ENCODE measurements at places on chromosomes 5 and 9.

GRCh38 chr9:5441043-5441442, 3.3 kb upstream of the PLGRKT start:
- DNase-seq, result no peak

DNA sequence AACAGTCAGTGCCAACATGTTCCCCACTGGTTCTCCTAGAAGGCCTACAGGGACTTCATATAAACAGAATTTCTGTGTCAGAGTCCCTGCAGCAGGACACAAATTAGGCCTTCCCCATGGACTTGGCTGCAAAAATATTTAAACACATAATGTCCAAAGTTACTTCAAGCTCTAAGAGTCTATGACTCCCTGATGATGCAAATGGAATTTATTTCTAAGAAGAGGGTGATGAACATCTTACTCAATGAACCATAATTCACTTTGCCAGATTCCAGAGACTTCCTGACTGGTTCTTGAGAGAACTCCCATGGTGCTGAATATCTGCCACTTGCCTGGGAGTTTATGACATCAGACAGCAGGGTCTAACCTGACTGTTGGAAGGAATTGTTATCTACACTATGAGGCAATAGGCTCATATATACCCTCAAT, 32.7 kb upstream of the ADRA1B start:
- DNase-seq, result no peak

DNA sequence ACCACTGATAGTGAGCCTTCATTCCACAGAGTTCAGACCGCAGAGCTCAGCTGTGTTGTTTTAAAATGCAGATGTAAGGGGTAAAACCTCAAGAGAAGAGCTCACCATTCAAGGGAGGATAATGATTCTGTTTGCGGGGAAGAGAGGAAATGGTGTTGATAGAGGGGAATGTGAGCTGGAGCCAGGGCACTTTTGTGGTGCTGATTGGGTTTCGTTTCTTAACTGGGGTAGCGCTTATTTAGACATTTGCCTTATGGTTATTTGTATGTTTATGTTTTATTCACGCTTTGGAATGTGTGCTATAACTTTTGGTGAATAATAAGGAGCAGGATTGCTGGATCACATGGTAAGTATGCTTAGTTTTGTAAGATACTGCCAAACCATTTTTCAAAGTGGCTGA, 42.5 kb downstream of the STXBP1 start:
- no peak for DNase-seq

DNA sequence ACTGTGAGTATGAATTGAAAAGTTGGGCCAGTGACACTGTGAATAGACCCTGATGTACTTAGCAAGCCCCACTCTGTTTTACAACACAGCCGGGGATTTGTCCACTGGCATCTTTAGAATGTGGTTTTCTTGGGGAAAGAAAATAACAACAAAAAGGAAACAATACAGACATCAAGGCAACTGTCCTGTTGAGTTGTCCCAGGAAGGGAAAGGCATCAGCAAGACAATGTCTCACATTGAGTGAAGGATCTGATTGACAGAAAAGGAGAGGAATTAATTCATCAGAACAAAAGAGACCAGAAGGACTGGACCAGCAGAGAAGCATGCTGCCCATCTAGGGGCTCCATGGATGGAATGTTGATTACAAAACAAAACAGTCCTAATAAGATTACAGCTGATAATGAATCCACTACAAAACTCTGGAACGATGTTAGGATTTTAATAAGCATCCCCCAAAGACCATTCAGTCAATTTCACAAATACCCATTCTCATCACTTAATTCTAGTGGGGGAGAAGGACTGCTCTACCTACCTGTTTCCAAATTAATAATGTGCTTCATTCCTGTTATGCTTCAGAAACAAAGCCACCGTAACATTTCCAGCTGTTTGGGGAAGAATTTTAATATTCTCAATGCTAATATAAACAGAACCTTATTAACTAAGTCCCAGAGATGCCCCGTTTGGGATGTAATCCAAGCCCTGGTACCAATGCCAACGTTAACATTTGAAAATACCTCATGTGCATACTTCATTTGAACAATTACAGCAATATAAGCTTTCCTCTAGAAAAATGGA, 298.0 kb downstream of the SPOCK1 start:
- no peak for DNase-seq

GRCh38 chr5:170268884-170269283, 28.7 kb downstream of the LCP2 start:
- DNase-seq, result no peak

DNA sequence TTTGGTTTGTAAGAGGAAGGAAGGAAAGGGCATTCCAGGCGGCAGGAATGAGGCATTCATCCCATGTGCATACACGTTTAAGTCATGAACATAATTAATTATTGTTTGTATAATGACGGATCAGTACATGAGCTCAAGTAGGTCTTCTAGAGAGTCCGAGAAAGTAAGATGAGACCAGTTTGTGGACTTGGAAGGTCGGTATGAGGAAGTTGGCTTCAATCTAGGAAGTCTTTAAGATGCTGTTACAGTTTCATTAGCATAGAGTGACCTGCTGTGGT, 2.1 kb downstream of the GTF3C4 start:
- no peak for DNase-seq

DNA sequence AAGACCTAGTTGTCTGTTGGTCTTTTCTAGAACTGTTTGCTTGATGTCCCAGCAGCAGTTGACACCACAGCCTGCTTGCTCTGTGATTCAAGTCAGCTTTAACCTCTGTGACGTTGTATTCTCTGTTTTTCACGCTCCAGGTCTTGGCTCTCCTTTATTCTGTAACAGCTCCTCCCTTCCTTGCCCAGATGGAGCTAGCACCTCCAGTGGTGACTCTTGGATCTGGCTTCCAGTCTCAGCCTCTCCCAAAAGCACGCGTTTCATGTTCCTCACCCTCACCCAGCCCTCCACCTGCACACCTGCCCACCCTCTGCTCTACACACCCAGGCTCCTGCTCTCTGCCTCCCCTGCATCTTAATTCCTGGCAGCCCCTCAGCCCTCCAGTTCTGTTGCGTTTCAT, 50.6 kb downstream of the DMRT1 start:
- no peak for DNase-seq

GRCh38 chr9:125878164-125878631, 131.0 kb downstream of the PBX3 start:
- DNase-seq, result no peak

DNA sequence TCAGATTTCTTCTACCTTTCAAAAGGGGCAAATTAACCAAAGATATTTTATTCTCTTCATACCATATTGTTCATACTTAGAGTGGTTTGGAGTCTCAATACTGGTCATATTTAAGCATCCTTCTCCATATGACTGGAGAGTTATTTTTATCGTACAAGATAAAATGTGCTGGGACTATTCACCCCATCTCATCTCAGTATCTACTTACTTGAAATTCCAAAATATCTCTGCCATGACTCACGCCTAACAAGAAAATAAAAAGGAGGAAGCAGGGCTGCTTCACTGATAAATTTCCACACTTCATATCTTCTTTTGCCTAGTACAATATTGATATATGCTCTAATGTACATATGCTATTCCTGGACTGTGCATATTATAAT, 277.9 kb upstream of the CDH9 start:
- DNase-seq, result no peak

GRCh38 chr5:55218967-55219366, 8.1 kb downstream of the MCIDAS start:
- DNase-seq, result no peak

DNA sequence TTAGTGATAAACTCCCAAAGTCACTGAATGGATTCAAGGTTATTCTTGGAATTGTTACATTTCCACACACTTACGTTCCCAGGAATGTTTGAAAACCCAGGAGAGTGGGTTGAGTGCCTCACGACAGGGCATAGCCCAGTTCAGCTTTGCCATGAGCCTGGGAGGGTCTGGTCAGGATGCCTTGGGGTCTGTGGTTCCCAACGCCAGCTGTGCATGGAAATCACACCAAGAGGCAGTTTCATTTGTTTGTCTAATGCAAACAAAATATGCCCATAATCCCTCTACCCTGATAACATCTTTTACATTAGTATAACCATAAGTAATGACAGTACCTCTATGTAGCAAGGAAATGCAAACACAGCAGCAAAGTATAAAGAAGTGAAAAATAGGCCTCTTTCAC, 25.3 kb upstream of the MSX2 start:
- no peak for DNase-seq

- no peak for DNase-seq
These were observed 70.7 kb downstream of the PTCD2 start for GRCh38 chr5:72390836-72391235.

- DNase-seq, result no peak
These were observed 44.1 kb downstream of the CCL28 start for GRCh38 chr5:43367909-43368669.

DNA sequence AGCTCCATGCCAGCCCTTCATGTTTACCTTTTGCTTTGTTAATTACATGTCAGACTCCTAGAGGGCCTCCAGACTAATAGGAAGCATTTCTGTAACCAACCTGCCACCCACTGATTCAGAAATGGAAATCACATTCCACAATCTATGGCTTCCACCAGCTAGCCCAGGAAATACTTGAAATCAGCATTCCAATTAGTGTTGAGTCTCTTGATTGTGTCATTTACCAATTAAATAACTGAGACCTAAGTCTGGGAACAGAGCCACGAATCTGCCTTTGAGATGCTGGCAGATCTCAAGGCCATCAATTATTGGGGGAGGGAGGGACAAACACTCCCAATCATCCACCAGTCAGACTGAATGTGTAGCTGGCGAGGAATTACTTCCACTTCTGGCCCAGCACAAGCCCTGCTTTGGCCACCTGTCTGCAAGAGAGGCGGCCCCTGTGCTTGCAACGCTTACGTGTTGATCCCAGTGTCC, 27.4 kb upstream of the SAP30L start:
- no peak for DNase-seq

- DNase-seq, result no peak
These were observed 66.8 kb upstream of the FCN2 start for GRCh38 chr9:134813841-134814240.

DNA sequence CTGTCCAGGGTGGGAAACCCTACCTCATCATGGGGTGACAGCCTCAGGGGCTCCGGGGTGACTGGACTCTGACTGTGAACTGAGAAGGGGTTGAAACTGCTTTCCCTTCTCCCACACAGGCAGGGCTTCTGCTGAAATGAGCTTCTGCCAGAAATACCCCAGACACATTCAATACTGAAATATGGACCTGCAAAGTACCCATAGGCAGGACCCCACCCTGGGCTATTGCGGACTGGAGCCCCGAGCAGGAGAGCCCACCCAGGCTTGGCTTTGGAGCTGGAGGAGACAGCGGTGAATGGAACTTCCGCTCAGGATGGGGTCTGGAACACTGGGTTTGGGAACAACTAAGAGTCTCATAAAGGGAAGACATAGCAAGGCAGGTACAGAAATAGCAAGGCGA, 37.5 kb downstream of the IRX2 start:
- DNase-seq, result no peak

- no peak for DNase-seq
These were observed 30.9 kb downstream of the FABP6 start for GRCh38 chr5:160260006-160260775.

- DNase-seq, result no peak
These were observed 58.9 kb upstream of the ANKH start for GRCh38 chr5:14930486-14930885.

- no peak for DNase-seq
These were observed 459.5 kb upstream of the PTGER4 start for GRCh38 chr5:40220260-40220659.

DNA sequence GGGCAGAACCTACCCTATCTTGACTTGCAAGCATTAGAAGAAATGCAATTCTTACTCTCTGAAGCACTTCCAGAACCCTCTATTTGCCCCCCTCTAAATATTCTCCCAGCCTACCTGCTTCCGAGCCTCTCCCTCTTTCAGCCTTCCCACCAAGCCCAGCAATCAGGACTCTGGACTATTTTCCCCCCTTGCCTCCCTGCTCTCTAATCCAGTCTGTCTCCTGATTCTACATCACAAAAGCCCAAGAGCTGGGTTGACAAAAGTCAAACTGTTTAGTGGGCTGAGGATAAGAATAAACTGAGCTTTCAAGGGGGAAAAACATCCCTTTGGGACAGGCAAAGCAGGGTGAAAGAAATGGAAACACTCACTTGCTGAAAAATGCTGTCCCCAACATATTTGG, 123.2 kb upstream of the KIF2A start:
- no peak for DNase-seq
